ENCODE measurements at places on chromosomes 7 and 10.

DNA sequence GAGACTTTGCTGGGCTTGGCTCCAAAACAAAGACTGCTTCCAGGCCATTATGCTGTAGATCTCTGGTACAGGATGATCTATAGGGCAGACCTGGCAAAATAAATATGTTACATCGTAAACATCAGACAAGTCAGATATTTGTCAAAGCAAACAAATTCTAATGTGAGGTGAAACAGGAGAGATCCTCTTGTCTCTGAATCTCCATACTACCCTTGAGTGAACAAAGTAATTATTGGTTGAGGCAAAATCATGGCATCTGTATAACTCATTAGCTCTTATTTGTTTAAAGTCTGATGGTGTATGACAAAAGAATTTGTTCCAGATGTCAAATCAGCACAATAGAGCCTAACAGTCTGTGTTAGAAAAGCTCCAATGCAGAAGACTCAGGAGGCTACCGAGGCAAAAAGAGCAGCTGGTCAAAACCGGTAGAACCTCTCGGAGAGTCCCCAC is 1291.5 kb downstream of the TYW1 start:
- no peak for DNase-seq

DNA sequence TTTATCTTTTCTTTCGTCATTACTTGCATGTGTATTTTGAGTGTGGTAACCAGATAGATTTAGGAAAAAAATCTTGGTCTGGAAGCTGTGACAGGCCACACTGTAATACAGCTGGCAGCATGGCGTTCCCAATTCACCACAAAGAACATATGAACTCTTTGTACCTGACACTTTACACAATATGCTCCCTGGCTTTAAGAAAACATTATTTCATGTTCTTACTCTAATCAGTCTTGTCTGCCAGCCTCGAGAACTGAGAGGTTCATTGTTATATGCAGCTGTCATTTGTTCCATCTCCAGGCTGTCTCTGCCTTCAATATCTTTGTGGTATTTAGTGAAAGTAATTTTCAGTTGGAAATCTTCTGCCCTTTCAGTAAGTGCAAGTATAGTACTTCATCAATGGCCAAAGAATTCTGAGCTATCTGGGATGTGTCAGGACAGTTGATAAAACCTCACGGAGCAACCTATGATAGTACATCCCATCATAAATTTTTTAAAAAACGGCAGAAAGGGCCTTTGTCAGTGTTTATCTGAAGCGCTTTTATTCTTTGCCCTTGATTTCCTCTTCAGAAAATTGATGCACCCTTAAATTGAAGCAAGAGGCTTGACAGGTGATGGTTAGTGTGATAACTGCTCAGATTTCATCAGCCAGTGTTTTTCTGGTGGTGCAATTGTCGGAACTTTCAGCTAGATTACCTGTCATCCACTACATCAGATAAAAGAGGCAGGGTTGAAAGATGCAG is 146.3 kb upstream of the SP8 start:
- DNase-seq: no peak

GRCh38 chr7:157805713-157806112 is 468.9 kb downstream of the DNAJB6 start:
- no peak for DNase-seq

GRCh38 chr7:91434836-91435235 is 170.6 kb downstream of the FZD1 start:
- no peak for DNase-seq

GRCh38 chr10:119657725-119658124 is 6.5 kb downstream of the BAG3 start:
- DNase-seq: peak; percentile 16

DNA sequence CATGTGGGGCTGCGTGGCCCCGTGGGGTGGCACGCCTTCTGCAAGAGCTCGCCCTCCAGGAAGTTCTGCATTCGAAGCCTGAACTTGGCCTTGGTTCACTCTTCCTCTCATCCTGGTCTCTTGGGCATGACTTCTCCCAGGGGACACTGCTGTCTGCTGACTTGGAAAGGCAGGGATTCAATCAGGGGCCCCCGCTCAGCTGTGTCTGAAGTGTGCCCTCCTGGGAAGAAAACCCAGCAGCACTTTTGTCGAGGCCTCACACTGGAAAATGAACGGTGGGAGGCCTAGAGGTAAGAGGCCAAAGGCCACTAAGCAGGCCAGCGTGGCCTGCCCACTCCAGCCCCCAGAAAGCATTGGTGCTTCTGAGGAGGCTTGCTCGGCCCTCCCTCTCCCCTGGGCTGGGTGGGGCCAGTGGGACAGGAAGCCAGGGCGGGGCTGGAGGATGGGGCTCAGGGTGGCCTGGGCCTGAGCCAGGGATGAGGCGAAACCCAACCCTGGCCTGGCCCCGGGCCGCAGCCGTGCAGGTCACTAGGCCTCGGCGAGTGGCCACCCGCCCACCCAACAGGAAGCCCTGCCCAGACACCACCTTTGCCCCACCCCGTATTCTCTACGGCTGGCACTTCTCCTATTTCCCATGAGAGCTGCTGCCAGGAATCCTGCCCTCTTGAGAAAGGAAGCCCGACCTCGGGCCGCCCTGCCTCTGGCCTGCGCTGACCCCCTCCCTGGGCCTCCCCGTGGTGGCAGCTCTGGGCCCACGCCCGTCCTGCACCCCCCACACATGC is 81.1 kb downstream of the ZMIZ1 start:
- no peak for DNase-seq

GRCh38 chr10:77604941-77605351 is 32.7 kb downstream of the KCNMA1 start:
- no peak for DNase-seq

DNA sequence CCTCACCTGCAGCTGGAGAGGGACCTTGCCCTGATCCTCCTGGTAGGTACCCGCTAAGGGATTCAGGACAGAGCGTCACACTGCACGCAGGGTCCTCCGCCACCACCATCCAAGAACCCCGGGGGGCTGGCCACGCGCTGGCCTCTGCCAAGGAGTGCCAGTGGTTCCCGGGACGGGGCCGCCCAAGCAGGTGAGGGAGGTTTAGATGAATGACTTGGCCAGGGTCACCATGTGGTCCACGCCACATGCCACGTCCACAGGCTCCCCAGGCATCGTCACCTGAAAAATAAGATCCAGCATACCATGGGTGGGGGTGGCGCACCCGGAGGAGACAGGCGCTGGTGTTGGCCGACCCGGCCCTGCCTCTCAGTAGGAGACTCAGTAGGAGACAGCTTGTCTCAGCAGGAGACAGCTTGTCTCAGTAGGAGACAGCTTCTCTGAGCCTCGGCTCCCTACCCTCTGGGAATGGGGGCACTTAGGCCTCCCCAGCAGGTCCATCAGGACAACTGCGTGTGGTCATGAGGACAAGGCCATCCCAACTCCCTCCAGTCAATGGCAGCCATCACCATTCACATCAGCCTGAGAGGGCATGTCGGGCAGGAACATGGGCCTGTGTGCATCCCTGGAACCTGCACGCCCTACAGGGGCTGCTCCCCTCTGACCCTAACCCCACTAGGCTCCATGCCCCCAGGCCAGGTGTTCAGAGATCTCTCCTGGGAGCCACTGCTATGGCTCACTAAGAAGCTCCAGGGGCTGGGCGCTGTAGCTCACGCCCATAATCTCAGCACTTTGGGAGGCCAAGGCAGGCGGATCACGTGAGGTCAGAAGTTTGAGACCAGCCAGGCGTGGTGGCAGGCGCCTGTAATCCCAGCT is 30.5 kb downstream of the RCC1L start:
- no peak for DNase-seq

DNA sequence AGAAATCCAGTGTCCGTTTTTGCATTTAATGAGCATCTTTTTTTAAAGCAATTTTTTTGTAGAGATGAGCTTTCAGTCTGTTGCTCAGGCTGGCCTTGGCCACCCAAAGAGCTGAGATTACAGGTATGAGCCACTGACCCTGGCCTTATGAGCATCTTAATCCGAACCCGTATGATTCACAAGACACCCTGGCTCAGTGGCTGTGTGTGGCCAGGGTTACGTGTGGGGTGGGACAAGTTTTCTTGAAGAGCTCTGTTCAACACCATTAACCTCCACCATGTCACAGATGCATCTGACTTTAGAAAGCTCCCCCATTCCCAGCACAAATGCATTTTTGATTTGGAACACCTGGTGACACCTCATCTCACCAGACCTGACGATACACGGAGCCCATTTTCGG is 166.5 kb upstream of the PITRM1 start:
- no peak for DNase-seq

DNA sequence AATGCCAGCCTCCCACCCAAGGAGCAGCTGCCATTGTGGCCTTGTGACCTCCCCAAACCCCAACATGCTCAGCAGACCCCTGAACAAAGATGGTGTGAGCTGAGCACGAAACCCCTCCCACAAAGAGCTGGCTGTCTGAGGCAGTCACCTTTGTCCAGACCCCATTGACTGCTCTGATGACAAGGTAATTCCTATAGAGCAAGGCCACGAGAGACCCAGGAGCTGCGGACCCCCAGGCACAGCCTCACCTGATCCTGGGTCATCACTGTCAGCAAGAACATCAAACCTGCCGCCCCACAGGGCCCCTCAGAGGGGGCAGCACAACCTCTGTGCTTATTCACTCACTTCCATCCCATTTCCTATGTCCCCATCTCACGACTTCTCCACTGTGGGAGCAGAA is 102.6 kb downstream of the CPXM2 start:
- no peak for DNase-seq

DNA sequence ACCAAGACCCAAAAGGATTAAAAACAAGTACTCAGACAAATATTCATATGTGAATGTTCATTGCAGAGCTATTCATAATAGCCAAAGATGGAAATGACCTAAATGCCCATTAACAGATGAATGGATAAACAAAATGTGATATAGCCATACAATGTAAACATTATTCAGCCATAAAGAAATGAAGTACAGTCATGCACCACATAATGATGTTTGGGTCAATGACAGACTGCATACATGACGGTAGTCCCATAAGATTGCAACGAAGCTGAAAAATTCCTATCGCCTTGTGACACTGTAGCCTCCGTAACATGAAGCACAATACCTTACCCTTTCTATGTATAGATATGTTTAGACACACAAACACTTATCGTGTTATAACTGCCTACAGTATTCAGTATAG is 97.9 kb downstream of the ABLIM1 start:
- no peak for DNase-seq

DNA sequence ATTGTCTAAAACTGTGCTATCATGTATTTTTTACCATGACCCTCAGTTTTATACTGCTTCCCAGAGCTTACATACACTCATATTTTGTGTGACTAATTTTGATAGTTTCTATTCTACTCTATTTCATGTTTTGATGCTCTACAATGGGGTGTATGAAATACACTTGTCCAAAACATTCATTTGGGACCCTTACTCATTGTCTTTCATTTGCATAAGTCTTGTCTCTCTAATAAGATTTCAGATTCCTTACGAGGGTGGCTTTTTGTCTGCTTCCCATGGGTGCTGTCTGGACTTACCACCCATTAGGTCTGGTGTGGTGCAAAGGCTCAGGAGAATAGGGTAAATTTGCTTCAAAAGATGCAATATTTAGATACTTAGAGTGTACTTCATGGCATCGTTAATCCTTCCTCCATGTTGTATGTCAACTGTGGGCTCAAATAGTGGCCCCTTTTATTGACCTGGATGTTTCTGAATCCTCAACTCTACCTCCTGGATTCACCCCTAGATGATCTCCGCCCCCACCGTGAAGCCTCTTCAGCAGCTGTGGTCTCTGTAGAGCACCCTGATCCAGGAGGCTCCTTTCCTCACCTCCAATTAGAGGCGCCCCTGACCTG is 3.6 kb upstream of the GIMAP5 start:
- DNase-seq: no peak

DNA sequence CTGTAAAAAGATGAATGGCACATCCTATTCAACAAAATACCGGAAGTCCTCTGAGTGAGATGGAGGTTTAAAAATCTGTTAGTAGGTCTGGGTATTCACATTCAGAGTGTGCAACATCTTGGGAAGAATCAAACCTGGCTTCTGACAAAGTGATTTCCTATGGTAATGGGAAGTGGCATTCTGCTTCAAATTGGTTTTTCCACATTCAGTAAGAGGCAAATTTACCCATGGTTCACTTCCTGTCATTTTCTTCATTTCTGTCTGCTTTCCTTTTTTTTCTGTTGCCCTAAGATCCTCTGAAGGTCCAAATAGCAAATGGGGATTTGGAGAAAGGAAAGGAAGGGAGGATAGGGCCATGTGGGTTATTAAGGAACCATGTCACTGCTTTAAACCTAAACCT is 218.3 kb downstream of the DOCK4 start:
- no peak for DNase-seq

- DNase-seq: no peak
Measured at GRCh38 chr7:138032770-138033169, 30.9 kb upstream of the CREB3L2 start.

DNA sequence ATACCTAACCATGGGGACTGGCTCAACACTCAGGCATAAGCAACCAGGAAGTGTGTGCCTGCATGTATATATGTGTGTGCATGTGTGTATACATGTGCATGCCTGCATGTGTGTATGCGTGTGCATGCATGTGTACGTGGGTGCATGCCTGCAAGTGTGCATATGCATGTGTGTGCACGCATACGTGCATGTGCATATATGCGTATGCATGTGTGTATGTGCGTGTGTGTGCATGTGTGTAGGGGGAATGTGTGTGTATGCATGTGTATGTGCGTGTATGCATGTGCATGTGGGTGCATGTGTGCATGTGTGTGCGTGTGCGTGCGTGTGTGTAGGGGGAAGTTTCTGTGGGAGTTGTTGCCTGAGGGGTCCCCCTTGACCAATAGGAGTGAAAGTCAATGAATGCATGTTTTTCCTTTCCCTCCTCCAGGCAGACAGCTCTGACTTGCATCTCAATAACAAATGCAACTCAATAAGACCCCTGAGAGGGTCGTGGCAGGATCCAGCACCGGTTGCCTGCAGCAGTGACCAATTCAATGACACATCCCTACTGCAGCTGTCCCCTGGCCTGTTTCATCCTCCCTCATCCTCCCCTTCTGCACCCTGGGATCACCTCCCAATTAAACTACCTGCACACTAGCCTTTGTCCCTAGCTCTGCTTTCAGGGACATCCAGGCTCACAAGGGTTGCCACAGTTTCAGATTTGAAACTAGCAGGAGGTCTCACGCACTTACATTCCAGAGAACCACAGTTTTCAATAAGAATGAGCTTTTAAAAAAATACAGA is 27.0 kb upstream of the FZD8 start:
- no peak for DNase-seq

DNA sequence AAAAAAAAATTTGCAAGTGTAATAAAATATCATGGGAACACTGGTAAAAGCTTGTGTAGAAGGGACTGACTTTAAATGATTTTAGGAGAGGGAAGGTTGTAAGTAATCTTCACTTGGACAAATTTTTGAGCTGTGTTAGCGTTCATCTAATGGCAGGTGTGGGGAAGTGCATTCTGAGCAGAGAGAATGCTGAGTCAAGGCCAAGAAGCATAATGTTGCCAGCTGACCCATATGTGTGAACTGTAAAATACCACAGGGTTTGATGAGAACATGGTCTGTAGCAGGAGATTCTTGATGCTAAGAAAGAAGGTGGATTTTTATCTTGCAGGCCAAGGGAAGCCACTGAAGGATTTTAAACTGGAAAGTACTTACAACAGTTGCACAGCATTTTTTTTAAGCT is 98.2 kb upstream of the ZNF32 start:
- DNase-seq: no peak

Data from NCI-H446 (cell line).